ENCODE measurements at places on chromosomes 12 and 14.

- no peak overlapping the region for H3K27ac ChIP-seq
- no peak overlapping the region for H3K4me3 ChIP-seq
- no peaks in the 10 kb centered on the region for H3K27me3 ChIP-seq
- H3K4me1 ChIP-seq, result peaks cover 7% of the 10 kb centered on the region
- DNase-seq, result no peak
- H3K36me3 ChIP-seq, result peaks cover 12% of the 10 kb centered on the region
Observed at GRCh38 chr14:50669441-50669986, 1.4 kb upstream of the SAV1 start.

- H3K27me3 ChIP-seq, result peaks cover 16% of the 10 kb centered on the region
- peaks cover 11% of the 10 kb centered on the region for H3K36me3 ChIP-seq
- peaks cover 29% of the 10 kb centered on the region for H3K4me1 ChIP-seq
- no peak overlapping the region for H3K27ac ChIP-seq
- H3K4me3 ChIP-seq, result no peak overlapping the region
Observed at GRCh38 chr14:51780741-51781140, 79.7 kb upstream of the GNG2 start.

DNA sequence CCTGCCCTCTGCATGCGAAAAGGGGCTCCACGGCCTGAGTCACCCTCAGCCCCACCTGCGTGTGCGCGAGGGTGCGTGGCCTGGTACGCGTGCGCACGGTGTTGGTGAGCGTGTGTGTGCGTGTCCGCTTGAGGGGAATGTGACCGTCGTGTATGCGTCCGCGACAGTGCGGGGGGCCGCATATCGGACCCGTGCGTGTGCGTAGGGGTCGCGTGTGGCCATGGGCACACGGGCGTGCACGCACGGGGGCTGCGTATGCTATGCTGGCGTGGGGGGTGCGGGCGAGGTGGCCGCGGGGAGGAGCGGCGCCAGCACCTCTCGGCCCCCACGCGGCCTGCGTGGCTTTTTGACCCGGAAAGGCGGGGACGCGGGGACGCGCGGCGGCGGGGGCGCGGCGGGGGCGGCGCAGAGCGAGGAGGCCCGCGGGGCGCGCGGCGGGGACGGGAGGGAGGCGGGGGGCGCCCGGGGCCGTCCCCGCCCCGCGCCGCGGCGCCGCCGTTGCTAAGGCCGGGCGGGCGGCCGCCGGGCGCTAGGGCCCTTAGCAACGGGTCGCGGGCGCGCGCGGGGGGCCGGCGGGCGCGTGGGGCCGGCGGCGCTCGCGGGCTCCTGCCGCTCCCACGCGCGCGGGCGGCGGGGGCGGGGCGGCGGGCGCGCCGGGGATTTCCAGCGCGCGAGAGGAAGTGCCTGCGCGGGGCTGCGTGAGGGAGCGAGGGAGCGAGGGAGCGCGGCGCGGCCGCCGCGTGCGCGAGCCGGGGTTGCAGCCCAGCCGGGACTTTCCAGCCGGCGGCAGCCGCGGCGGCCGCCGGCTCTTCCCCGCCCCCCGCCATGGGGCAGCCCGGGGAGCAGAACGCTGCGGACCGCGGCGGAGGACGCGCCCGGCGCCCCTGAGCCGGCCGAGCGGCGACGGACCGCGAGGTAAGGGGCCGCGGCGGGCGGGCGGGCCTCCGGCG lies at the start of gene TRAF3:
TRAF3 (plus strand) TSS at position 689 of the 950 bp plus-strand sequence. CDS start 92,753 bp downstream, outside the sequence.
- H3K27me3 ChIP-seq, result no peaks in the 10 kb centered on the region
- H3K36me3 ChIP-seq, result peaks cover 5% of the 10 kb centered on the region
- peak; percentile 47 for DNase-seq
- peak within 1 kb of the TSS; percentile 81 for H3K27ac ChIP-seq
- H3K4me1 ChIP-seq, result peaks cover 49% of the 10 kb centered on the region

GRCh38 chr12:120394483-120395367 lies 25.8 kb upstream of the MSI1 start:
- peaks cover 26% of the 10 kb centered on the region for H3K27me3 ChIP-seq
- H3K4me3 ChIP-seq, result peak overlapping the region; percentile 45
- H3K4me1 ChIP-seq, result peaks cover 6% of the 10 kb centered on the region
- DNase-seq, result no peak
- H3K36me3 ChIP-seq, result 0 out of 2 replicates have a peak, but pooled peaks cover 1% of the 10 kb centered on the region

DNA sequence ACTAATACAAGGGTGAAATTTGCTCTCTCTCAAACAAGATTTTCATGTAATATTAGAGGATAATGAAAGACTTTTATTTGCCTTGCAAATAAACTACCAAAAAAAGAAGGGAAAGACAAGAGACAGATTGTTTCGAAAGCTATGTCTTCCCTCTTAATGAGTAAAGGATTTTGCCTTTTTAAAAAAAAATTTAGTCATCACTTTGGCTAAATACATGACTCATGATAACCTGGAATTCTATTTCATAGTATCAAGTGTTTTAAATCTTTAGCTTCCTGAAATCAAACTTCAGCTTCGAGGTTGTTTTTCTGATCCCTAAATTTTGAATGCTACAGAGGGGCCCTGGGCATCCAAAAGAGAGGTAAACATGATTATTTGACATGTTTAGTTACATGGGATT lies 144.4 kb downstream of the CCDC59 start:
- no peak for DNase-seq
- H3K4me3 ChIP-seq, result no peak overlapping the region
- no peak overlapping the region for H3K27ac ChIP-seq
- H3K27me3 ChIP-seq, result no peaks in the 10 kb centered on the region

GRCh38 chr14:34070917-34071407 lies 120.1 kb upstream of the EGLN3 start:
- peaks cover 6% of the 10 kb centered on the region for H3K27me3 ChIP-seq
- no peak for DNase-seq
- no peaks in the 10 kb centered on the region for H3K4me1 ChIP-seq
- no peak overlapping the region for H3K4me3 ChIP-seq
- no peak overlapping the region for H3K27ac ChIP-seq

DNA sequence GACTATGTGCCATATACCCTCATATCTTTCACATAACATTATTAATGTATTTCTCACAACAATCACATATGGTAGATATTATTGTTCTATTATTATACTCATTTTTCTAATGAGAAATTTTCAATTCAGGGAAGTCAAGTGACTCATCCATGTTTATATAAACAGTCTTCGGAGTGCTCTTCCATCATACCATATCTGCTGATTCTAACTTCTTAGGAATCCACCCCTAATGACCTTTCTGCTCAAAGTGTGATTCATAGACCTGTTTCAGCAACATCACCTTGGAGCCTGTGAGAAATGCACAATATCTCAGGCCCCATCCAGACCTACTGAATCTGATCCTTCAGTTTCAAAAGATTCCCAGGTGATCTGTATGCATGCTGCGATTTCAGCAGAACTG lies 39.8 kb upstream of the OVCH1 start:
- no peak overlapping the region for H3K4me3 ChIP-seq
- DNase-seq, result no peak
- H3K27me3 ChIP-seq, result no peaks in the 10 kb centered on the region
- H3K36me3 ChIP-seq, result no peaks in the 10 kb centered on the region
- no peaks in the 10 kb centered on the region for H3K4me1 ChIP-seq
- no peak overlapping the region for H3K27ac ChIP-seq

DNA sequence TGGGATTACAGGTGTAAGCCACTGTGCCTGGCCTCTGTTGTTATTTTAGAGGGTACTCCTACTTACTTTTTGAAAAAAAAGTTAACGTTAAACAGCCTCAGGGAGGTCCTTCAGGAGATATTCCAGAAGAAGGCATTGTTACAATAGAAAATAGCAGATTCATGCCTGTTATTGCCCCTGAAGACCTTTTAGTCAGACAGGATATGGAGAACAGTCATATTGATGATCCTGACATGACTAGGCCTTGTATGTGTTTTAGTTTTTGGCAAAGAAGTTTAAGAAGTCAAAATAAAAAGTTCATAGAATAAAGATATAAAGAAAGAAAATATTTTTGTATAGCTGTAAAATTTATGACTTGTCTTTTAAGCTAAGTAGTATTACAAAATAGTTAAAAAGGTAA lies 45.3 kb downstream of the WASHC3 start:
- H3K27ac ChIP-seq, result no peak overlapping the region
- DNase-seq, result no peak
- H3K36me3 ChIP-seq, result peaks cover 17% of the 10 kb centered on the region
- peaks cover 5% of the 10 kb centered on the region for H3K4me1 ChIP-seq
- H3K4me3 ChIP-seq, result no peak overlapping the region

DNA sequence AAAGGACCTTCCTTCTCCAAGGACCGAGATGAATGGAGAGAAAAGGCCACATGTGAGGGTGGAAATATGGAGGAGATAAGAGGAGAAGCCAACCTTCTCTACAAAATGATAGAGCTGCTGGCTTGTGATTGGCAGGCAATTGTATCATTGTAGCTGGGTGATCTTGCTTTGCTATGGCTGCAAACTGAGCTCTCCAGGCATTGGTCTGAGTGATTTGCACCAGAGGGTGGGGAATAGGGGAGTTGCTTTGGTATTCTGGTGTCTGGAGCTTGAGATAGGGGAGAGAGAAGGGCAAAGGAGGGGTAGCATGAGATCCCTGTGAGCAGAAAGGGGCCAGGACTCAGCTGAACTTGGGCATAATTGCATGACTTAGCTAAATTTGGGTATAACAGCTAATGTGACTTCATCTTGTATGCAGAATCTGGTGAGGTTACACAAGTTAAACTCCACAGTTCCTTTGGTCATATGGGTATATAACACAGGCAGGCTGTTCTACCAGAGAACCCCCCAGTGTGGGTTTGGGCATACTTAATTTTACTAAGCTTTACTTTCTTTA lies 72.0 kb downstream of the FOS start:
- H3K4me3 ChIP-seq, result no peak overlapping the region
- no peak for DNase-seq
- H3K27me3 ChIP-seq, result peaks cover 42% of the 10 kb centered on the region
- no peaks in the 10 kb centered on the region for H3K4me1 ChIP-seq
- no peaks in the 10 kb centered on the region for H3K36me3 ChIP-seq
- H3K27ac ChIP-seq, result no peak overlapping the region

- no peak for DNase-seq
- H3K27me3 ChIP-seq, result peaks cover 2% of the 10 kb centered on the region
- peaks cover 71% of the 10 kb centered on the region for H3K4me1 ChIP-seq
- no peak overlapping the region for H3K4me3 ChIP-seq
- no peak overlapping the region for H3K27ac ChIP-seq
Observed at GRCh38 chr12:118334939-118335567, 37.7 kb downstream of the TAOK3 start.
